ENCODE measurements at places on chromosomes 6 and 20. TPM values are rescaled to one million over a fixed set of nuclear protein-coding genes. Genes with fewer than 3 reads are reported as not detected.
A peak's percentile ranks its signal among the peaks of the same experiment; 100 is the strongest.

C6orf141 gene
- total RNA-seq: 97.2 TPM

COL21A1 gene
- 0.43 TPM for total RNA-seq

CAGE1 gene
- total RNA-seq: 0.03 TPM

ZNF334 gene
- total RNA-seq: 45.9 TPM

ELOVL2 gene
- 9.1 TPM for total RNA-seq

TP53TG5 gene
- not detected for total RNA-seq

TRIM38 gene
- 0.25 TPM for total RNA-seq

DNA sequence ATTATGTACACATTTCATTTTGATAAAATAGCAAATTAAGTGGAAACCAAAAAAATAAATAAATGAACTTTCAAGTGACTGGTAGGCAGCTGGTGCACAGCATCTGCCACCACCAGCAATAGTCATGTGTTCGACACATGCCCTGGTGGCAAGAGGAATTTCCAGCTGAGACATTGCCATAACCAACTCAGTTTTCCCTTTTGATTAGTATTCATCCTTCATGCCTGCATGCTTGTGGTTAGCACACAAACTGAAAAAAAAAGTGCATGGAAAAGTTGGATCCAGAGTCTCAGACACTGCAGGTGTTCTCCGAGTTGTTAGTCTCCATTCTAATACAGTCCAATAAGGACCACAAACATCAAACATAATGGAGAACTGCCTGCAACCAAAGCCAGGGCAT is 156.0 kb upstream of the SOX4 start:
- H3K27ac ChIP-seq: no peak overlapping the region
- no peaks in the 10 kb centered on the region for H3K36me3 ChIP-seq
- DNase-seq: no peak
- H3K27me3 ChIP-seq: no peaks in the 10 kb centered on the region
- no peak overlapping the region for H3K4me3 ChIP-seq
- no peaks in the 10 kb centered on the region for H3K4me1 ChIP-seq

GRCh38 chr6:44442236-44442635 is 54.7 kb downstream of the CDC5L start:
- no peaks in the 10 kb centered on the region for H3K4me1 ChIP-seq
- DNase-seq: no peak
- H3K27ac ChIP-seq: no peak overlapping the region
- H3K4me3 ChIP-seq: no peak overlapping the region
- peaks cover 29% of the 10 kb centered on the region for H3K36me3 ChIP-seq

GRCh38 chr6:161017766-161018564 is 26.4 kb downstream of the MAP3K4 start:
- no peak overlapping the region for H3K4me3 ChIP-seq
- H3K4me1 ChIP-seq: peaks cover 5% of the 10 kb centered on the region
- no peaks in the 10 kb centered on the region for H3K36me3 ChIP-seq
- no peak overlapping the region for H3K27ac ChIP-seq
- no peak for DNase-seq

DNA sequence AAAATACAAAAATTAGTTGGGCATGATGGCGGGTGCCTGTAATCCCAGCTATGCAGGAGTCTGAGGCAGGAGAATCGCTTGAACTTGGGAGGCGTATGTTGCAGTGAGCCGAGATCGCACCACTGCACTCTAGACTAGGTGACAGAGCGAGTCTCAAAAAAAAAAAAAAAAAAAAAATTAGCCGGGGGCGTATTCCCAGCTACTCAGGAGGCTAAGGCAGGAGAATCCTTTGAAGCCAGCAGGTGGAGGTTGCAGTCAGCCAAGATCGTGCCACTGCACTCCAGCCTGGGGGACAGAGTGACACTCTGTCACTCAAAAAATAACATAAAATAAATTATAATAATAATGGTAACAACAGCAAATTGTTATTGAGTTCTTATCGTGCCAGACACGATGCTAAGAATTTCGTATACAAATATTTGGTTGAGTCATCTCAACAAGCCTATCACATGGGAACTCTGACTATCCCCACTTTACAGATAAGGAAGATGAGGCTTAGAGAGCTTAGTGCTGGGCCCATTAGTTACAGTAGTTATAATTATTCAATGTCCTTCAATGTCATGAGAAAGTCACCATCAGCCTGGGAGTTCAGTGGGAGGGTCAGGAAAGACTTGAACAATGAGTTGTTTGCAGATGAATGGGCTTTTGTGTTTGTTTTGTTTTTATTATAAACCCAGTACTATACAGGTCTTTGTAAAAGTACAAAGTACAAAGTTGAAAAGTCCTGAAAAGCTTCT is 19.4 kb downstream of the C6orf15 start:
- H3K4me3 ChIP-seq: no peak overlapping the region
- no peaks in the 10 kb centered on the region for H3K27me3 ChIP-seq
- DNase-seq: no peak
- H3K36me3 ChIP-seq: no peaks in the 10 kb centered on the region
- H3K27ac ChIP-seq: no peak overlapping the region

DNA sequence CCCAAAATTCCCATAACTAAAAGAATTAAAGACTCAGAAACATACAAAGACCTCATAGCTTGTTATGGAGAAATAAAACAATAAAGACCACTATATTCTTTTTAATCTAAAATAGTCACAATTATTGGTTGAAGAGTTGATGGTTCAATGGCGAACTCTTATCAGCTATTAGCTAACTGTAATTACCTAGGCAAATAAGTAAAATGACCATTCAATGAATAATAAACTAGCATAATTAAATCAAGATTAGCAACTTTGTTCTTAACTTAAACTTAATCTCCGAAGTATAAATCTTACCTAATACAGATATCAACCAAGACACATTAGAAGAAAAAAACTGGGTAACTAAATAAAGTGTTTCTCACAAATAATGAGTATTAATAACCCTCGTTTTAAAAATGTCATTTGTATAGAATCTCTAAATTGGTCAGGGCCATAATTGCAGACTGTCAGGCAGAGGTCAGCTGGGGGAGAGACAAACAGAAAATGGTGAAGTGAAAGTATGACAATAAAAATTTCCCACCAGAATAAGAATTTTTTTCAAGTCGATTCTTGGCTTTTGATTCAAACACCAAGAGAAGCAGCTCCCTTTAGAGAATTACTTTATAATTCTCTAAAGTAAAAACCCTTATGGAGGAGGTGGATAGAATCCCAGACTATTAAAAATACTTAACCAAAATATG is 1.7 kb downstream of the FKBP5 start:
- peak overlapping the region; percentile 90 for H3K4me3 ChIP-seq
- peaks cover 11% of the 10 kb centered on the region for H3K27me3 ChIP-seq
- no peak overlapping the region for H3K27ac ChIP-seq
- H3K4me1 ChIP-seq: peaks cover 11% of the 10 kb centered on the region
- no peak for DNase-seq
- H3K36me3 ChIP-seq: no peaks in the 10 kb centered on the region

DNA sequence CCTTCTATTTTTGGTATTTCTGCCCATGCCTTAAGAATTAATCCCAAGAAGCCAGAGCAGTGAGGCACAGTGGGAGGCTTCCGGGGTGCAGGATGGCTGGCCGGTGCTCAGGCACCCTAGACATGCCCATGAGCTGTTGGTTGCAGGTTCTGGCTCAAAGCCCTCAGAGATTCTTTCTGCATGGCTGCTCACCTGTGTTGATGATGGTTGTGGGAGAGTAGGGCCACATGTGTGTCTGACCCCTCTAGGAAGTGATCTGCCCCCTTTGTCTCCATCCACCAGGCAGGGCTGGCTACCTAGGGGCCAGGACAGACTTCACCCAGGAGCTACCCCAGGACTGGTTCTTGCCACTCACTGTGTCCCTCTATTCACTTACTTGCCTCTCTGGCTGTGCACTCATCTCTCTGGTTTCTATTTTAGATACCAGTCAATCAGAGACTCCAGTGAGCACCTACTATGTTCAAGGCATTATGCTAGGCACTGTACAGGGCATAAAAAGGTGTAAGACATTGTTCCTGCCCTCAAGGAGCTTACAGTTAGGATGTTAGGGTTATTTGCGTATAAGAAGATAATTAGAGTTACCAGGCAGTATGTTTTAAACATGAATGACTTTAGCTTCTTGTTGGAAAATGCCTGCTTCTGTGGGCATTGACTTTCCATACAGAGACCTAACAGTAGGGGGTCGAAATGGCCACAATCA is 16.8 kb downstream of the CD83 start:
- H3K4me3 ChIP-seq: no peak overlapping the region
- H3K4me1 ChIP-seq: peaks cover under 1% of the 10 kb centered on the region
- H3K27ac ChIP-seq: no peak overlapping the region
- DNase-seq: no peak
- H3K36me3 ChIP-seq: no peaks in the 10 kb centered on the region

DNA sequence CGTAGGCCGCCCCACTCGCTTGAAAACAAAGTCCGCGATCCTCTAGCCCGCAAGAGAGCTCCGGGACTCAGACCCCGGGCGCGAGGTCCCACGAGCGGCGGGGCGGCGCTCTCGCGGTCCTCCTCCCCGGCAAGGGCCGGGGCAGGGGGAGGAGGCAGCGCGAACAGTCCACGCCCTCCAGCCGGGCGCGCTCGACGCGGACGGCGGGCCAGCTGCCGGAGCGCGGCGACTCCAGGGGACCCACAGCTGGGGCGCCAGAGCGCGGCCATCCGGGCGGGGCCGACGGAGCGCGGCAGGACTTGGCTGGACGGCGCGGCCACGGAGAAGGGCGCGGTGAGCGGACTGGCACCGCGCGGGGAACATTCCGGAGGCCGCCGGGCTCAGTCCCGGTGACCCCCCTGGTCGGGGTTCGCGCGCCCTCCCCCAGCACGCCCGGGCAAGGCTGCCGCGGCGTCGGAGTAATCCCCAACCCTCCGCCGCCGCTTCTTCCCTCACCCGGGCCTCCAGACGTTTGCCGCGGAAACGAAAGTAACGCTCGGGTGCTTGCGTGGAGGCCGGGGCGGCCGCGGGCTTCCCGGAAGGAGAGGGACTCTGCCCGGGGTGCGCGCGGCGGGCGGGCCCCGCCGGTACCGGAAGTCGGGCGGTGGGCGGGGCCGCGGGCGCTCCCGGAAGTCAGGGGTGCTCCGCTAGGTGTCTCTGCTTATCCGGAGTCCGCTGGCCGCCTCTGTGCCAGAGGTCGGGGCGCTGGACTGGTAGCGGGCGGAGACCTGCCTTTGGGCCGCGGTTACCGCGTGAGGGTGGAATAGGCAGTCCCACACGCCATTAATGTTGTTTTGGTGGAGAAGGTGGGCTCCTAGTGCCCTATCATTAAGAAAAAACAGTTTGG is at the start of gene RIPK1:
TSS of gene RIPK1 (plus strand) at position 166 of the 886 bp plus-strand sequence. CDS start 8,330 bp downstream, outside the sequence.
- peaks cover 3% of the 10 kb centered on the region for H3K4me1 ChIP-seq
- peak within 1 kb of the TSS; percentile 83 for H3K4me3 ChIP-seq
- H3K27me3 ChIP-seq: peaks cover 18% of the 10 kb centered on the region
- DNase-seq: peak; percentile 91
- no peaks in the 10 kb centered on the region for H3K36me3 ChIP-seq
- peak within 1 kb of the TSS; percentile 71 for H3K27ac ChIP-seq

GRCh38 chr6:168105813-168106632 is 27.0 kb upstream of the FRMD1 start:
- H3K27ac ChIP-seq: no peak overlapping the region
- no peaks in the 10 kb centered on the region for H3K36me3 ChIP-seq
- H3K27me3 ChIP-seq: no peaks in the 10 kb centered on the region
- no peak overlapping the region for H3K4me3 ChIP-seq

- H3K4me1 ChIP-seq: no peaks in the 10 kb centered on the region
- no peaks in the 10 kb centered on the region for H3K36me3 ChIP-seq
These were observed 247.9 kb upstream of the RAB32 start for GRCh38 chr6:146295695-146296094.

DNA sequence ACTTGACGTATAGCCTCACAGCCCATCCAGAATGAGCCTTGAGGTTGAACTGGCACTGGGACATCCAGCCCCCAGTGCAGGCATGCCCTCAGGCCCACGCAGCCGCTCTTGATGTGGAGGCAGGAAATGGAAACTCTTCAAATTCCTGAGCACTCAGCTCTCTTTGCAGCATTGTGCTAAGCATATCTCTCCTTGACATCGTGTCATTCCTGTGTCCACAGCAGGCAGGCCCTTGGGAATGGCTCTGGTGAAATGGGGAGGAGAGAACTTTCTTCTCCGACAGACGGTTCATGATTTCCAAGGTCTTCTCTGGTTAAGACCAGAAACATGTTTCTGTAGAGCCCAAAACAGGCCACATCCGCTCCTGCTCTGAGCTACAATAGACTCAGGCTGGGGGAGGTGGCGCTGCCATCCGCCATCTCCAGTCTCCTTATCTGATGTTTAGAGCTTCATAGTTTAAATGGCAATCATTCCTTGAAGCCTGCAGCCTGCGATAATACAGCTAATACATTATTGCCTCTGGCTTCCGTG is 248.8 kb downstream of the CDH4 start:
- no peak overlapping the region for H3K4me3 ChIP-seq
- H3K36me3 ChIP-seq: no peaks in the 10 kb centered on the region
- H3K27me3 ChIP-seq: peaks cover 5% of the 10 kb centered on the region
- H3K27ac ChIP-seq: no peak overlapping the region

DNA sequence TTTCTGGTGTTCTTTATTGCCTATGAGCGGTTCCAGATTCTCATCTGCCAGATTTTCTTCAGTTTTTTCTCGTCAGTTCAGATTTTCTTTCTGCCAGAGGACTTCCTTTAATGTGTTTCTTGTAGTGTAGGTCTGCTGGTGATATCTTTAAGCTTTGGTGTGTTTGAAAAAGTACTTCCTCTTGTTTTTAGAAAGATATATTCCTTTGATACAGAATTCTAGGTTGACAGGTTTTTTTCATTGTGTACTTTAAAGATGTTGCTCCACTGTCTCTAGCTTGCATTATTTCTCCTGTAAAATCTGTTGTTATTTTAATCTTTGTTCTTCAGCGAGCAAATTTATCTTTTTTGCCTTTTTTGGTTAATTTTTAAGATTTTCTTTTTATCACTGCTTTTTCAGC is 36.9 kb downstream of the ASXL1 start:
- H3K4me1 ChIP-seq: no peaks in the 10 kb centered on the region
- no peaks in the 10 kb centered on the region for H3K36me3 ChIP-seq
- H3K27ac ChIP-seq: peak overlapping the region; percentile 39
- no peak overlapping the region for H3K4me3 ChIP-seq
- no peaks in the 10 kb centered on the region for H3K27me3 ChIP-seq

Data from neural progenitor cell (in vitro differentiated cells).